Uterus (tissue), 4 donors: ENCODE measurements at places on chromosomes 16 and 17.

- no peak for DNase-seq
Observed at GRCh38 chr16:21722771-21723455, 59.1 kb downstream of the OTOA start.

GRCh38 chr17:14228903-14229302 lies 7.8 kb downstream of the CDRT15 start:
- no peak for DNase-seq

GRCh38 chr16:27264151-27264550 lies 4.4 kb downstream of the NSMCE1 start:
- peak; percentile 47 for DNase-seq

GRCh38 chr17:7041607-7042500 lies 2.0 kb downstream of the SLC16A11 start:
- no peak for DNase-seq

DNA sequence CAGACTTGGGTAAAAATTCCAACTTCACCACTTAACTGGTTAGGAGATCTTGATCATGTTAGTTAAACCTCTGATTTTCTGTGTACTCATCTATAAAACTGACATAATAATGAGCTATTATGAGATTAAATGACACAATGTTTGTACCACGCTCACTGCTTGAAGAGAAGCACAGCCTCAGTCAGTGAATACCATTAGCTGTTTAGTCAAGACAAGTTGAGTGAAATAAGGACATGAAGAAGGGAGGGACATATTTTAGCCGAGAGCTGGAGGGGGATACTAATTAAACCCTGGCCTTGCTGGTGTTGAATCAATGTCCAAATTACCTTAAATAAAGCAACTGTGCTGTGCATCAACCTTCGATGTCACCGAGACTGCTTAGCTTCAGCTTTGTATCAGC lies 105.1 kb upstream of the TOX3 start:
- DNase-seq, result no peak

GRCh38 chr17:64599187-64599676 lies 62.9 kb downstream of the SMURF2 start:
- DNase-seq, result no peak

DNA sequence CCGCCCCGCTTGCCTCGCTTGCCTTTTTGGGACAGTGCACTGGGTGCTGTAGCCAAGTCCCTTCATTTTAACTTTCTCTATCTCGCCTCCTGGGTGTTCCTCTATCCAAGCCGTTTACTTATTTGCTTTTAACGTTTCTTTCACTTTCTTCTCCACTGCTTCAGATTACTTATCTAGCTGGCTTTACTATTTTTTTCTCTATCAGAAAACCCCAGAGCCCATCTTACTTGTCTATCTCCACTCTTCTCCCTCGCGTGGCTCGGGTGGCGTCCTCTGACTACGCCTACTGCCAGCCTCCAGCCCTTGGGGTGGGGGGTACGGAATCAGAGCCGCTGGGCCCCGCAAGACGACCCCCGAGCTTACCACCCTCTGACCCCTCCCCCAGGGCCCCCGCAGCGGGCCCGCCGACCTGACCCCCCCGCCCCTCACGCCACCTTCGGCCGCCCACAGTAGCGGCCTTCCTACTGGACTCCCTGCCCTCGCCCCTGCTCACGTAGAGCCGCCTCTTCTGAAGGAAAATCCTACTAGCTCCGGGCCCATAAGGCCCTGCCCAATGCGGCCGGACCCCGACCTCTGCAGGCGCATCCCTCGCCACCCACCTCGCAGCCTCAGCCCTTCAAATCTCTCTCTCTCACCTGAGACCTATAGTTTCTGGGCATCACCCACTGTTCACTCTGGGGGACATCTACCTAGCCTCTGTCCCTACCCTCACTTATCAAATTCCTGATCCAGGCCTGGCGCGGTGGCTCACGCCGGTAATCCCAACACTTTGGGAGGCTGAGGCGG lies 1.0 kb upstream of the SLC12A4 start:
- DNase-seq, result peak; percentile 45

DNA sequence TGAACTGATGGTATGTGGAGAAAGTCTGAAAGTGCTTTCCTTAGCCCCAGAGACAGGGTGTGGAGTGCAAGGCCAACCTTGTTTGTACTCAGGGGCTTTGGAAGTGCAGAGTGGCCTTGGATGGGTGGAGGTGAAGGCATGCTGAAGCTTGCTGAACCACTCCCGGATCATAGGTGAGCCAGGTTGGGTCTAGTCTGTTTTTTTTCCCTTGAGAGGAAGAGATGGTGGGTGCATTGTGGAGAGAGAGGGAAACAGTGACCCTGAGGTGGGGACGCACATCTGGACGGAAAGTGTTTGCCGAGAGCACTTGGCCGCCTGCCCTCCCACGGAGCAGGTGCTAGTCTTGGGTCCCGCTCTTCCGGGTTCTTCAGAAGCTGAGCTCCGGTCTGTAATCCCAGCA lies 12.5 kb downstream of the ABAT start:
- DNase-seq, result no peak

GRCh38 chr17:57135026-57135788 lies 50.2 kb downstream of the AKAP1 start:
- no peak for DNase-seq

GRCh38 chr17:17975436-17975835 lies 2.8 kb downstream of the DRC3 start:
- no peak for DNase-seq

DNA sequence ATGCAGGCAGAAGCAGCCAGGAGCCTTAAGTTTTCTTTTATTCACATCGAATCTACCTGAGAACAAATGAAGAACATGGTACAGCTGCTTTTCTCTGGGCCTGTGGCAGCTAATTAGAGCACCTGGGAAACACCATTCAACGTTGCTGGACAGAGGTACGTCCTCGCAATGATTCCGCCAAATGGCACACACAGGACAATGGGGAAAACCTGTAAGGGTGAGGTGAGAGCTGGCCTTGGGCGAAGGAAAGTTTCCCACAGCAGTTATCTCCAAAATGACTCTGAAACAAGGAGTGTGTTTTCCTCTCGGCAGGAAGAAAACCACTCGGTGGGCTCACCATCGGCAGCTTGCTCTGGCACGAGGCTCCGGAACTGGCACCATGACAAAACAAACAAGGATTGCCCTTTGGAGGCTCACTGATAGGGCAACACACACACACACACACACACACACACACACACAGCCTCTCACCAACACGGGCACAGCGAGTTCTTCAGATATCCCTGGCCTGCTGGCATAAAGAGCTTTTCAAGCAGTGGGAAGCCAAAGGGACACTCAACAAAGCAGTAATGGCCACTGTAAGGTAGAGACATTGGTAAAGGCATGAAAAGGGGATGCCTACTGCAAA lies 73.7 kb downstream of the ZFHX3 start:
- DNase-seq, result no peak

GRCh38 chr16:69402439-69402838 lies 16.6 kb upstream of the TERF2 start:
- DNase-seq, result no peak

DNA sequence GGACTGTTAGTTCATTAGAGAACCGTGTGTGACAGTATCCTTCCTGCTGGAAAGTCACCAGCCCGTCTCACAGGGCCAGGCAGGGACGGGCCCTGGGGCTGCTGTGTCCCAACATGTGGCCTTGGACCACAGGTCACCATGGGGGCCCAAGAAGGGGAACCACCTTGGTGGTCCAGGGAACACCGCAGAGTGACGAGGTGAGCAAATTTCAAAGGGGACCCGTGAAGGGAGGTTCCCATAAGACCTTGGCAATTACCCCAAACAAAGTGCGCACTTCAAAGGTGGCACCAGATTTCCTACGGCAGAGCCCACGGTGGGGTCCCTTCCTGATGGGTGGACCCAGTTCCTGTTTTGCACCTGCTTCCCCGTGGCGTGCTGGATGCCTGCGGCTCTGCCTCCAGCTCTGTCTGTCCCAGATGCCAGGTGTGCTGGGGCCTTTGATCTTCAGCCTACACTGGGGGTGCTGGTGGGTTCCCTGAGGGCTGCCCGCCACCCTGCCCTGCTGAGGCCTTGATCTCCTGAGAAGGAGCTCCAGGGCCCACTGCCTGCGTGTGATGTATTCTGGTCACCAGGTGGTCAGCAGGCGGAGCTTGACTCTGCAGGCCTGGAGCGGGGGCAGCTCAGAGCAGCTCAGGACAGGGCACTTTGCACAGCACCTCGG lies 27.0 kb downstream of the SLC7A5 start:
- no peak for DNase-seq

DNA sequence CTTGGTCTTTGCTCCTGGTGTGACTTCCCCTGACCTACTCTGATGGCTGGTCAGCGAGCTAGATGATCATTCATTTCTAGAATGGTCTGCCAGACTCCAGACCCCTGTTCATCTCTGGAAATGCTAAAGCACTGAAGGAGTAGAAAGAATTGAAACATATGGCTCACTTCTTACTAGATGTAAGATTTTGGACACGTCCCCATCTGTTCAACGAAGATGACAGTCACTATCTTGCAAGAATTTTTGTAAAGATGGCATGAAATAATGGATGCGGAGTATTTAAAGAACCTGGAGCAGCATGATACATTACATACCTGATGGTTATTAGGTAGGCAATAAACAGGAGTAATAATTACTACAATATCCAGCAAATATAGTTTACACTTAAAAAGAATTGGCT lies 252.7 kb upstream of the SDK2 start:
- DNase-seq, result no peak

DNA sequence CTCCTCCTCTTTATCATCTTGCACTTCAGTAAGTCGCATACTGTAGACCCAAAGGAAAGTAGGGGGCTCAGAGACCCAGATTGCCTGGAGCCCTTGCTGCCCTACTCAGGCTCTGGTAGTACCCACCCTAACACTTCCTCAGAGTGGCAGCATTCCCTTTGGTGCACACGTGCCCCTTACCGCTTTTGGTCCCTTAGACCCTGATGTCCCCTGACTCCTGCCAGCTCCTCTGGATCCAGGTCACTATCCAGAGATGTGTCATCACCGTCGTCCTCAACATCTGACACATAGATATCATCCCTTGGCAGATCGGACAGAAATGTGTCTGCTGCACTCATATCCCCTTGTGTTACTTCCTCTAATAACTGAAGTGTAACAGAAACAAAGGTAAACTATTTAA lies 5.4 kb upstream of the PSMC5 start:
- no peak for DNase-seq

DNA sequence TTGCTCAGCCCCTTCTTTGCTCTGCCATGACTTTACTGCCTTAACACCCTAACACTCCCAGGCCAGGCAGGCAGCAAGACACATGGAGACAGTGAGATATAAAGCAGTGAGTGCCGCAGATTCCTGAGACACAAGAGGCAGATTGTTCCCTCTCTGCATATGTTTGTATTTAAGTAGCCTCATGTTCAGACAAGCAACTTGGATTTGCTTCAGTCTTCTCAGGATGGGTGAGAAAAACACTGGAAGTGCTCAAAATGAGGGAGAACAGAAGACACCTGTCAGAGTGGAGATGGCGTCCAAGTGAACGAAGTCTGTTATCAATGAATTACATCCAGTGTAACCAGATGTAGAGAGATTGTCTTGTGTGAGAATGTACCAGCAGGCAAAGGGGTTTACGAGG lies 86.8 kb downstream of the CES1 start:
- DNase-seq, result no peak

GRCh38 chr16:78284957-78285434 lies 185.5 kb downstream of the WWOX start:
- DNase-seq, result no peak

DNA sequence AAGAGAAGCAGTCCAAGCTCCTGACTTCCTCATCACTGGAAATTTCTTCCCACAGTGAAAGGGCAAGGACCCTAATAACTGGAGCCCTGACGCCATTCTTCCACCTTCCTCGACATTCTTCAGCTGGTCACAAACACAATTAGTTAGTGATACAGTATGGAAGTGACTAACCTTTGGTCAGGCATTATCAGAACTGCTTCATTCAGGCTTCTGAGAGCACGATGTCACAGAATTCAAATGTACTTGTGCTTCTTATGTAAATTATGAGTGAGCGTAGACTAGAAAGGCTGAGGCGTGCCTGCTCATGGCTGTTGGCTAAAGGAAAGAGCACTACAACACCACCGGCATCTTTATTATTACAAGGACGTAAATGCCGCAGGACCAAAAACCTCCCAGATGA lies 302.9 kb upstream of the AXIN2 start:
- DNase-seq, result no peak

- DNase-seq, result no peak
Observed at GRCh38 chr16:23976524-23976923, 140.7 kb downstream of the PRKCB start.

- no peak for DNase-seq
Observed at GRCh38 chr16:775236-775796, 12.9 kb downstream of the RPUSD1 start.

DNA sequence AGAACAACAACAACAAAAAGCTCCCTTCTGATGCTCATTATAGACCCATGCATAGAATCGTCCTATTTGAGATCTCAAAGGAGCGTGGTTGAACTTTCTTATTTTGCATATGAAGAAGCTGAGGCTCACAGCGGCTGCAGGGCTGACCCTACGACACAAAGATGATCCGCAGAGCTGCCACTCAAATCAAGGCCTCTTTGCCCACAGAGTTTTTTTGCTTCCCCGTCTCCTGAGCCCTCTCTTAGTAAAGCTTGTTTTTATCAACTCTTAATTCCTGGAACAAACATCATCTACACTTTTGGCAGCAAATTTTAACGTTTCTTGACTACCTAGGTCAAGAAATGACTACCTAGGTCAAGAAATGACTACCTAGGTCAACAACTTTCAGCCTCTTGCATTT lies 73.7 kb downstream of the C16orf95 start:
- no peak for DNase-seq

DNA sequence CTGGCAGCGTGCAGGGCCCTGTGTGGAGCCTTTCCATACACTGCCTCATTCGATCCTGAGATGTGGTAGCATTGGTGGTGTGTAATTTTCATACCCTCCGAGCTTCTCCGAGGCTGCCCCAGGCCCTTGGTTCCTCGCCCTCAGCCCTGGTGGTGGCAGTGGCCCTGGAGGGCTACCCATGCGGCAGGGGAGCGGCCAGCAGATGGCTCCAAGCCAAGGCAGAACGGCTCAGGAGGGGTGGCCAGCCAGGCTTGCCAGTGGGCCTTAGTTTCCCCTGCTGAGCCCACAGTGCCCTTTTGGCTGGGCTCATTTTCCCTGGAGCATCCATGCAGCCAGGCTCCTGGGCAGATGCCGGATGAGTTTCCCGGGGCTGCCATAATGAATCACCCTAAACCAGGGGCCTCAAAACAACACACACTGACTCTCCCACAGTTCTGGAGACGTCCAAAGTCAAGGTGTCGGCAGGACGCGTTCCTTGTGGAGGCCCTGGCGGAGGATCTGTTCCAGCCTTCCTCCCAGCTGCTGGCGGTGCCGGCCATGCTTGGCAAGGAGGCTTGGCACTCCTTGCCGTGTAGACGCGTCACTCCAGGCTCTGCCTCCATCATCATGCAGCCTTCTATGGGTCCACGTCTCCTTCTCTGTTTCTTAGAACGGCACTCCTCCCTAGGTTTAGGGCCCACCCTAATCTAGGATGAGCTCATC lies 158.8 kb upstream of the GSE1 start:
- no peak for DNase-seq
